Activated T-helper 9 cell treated with anti-CD3 and anti-CD28 coated beads, Interleukin-2, amount 50 U/mL, for 16 hours (primary cell): ENCODE measurements at places on chromosomes 3 and 15.

DNA sequence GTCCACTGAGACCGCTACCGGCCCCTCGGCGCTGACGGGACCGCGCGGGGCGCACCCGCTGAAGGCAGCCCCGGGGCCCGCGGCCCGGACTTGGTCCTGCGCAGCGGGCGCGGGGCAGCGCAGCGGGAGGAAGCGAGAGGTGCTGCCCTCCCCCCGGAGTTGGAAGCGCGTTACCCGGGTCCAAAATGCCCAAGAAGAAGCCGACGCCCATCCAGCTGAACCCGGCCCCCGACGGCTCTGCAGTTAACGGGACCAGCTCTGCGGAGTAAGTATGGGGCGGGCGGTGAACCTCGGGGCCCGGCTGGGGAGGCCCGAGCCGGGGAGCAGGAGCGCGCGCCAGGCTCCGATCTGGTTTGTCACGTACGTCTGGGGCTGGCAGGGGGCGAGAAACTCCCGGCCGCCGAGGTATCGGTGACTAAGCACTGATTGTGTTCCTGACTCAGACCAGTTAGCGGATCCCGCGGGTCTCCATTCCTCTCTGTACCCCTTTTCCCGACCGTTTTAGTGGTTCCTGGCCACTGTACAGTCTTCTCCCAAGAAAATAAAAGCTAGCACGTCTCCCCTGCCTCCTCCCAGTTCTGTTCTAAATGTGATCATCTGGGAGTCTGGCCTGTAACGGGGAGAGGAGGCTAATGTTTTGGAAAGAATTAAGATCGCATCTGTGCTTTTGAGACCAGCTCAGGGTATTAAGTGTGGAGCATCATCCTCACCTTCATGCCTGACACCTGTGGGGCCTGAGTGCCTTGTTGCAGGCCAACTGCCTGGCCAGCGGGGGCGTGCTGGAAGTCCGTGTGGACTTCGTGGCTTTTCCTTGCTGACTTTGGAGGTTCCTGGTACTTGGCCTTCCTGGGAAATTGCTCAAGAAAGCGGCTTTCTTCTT, 691 bp downstream of the MAP2K1 start:
- DNase-seq = peak; percentile 76

- no peak for DNase-seq
Observed at GRCh38 chr15:38479756-38480155, 25.8 kb downstream of the FAM98B start.

GRCh38 chr3:152185891-152186630, 82.7 kb upstream of the MBNL1 start:
- no peak for DNase-seq

- DNase-seq = no peak
Observed at GRCh38 chr15:65836665-65837064, 32.6 kb upstream of the RAB11A start.

DNA sequence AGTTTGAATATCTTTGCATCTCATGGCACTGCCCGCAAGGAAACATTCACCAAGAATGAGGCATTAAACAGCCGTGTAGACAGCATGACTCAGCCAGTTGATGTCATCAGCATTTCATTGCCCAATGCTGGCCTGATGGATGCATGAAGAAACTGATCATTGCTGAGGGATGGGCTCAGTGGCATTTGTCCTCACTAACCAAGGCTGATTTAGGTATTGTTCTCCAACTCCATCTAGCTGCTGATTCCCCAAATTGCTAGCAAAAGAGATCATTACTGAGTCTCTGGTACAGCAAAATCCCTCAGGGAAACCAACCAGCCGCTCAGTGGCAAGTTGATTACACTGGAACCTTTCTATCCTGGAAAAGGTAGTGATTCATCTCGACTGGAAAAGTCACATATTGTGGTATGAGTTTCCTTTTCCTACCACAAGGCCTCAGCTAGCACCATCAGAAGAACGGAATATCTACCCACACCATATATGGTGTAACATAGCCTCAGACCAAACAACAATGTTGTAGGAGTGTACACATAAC, 186.5 kb upstream of the GAP43 start:
- DNase-seq = no peak
